Caco-2 (cell line): ENCODE measurements at places on chromosomes 7 and 10. TPM values are rescaled to one million over a fixed set of nuclear protein-coding genes. Genes with fewer than 3 reads are reported as not detected.

Gene MAGI2
- total RNA-seq = 0.19 and 0.25 TPM in 2 replicates

Gene ZNF804B
- total RNA-seq = not detected in 2 replicates

Gene DCLRE1C
- 23.7 and 25.8 TPM in 2 replicates for total RNA-seq

Gene FLNC
- total RNA-seq = 108 and 128 TPM in 2 replicates

Gene MSMB
- 0.84 and 4.0 TPM in 2 replicates for total RNA-seq
